ENCODE measurements at places on chromosomes 6 and 20.

DNA sequence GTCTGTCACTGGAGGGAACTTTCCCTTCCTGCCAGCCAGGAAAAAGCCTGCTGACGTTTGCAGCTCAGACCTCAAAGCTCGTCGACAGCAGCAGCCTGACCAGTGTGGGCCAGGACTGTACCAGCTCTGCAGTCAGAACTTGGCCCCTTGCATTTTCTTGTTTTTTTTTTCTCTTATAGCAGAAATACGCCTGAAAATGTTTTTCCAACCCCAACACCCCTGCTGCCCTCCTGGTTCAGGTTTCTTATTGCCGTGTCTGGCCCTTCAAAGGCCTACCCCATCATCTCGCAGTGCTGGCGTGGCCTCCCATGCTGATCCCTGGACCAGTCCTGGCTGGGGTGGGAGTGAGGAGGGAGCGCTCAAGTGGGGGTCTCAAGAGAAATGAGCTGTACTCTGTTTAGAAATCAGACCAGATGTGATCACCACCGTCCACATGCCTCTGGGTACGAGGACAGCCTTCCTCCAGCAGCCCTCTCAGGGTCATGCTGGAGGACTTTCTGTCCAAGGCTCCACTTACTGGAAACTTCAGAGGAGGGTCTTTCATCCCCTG lies 169.0 kb downstream of the FOXC1 start:
- no peak for DNase-seq

GRCh38 chr6:63598049-63599036 lies 26.1 kb downstream of the LOC128125822 start:
- peak; percentile 51 for DNase-seq

- DNase-seq: no peak
Measured at GRCh38 chr6:149895048-149895590, 2.8 kb downstream of the RAET1E start.

DNA sequence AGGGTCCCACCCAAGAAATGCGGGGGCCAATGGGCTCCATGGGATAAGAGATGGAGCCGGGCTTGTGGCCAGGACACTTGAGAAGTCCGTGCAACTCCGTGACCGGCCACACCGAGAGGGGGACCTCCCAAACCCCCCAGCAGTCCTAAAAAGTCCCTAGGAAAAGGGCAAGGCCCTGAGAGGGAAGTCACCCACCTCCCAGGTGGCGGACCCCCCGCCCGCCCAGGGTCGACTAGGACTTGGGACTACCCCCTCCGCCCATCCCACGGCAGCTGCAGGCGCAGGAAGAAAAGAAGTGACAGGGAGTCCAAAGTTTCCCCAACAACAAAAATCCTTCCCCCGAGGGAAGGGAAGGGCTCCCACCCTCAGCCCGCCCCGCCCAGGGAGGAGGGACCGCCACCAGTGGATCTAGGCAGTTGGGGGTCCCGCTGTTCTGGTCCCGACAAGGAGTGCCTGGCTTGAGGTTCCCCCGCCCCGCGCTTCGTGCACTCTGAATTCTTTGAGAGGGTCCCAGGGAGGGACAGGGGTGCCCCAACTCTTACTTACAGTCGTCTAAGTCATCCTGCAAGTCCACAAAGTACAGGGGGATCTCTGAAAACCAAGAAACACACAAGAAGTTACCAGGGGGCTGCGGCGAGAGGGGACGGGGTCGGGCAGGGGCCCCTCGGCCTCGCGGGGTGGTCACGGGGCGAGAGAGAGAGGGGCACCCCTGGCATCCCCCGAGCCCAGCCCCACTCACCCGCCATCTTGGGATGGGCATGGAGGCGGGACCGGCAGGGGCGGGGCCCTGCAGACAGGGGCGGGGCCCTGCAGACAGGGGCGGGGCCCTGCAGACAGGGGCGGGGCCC lies 611 bp upstream of the RAB22A start:
- DNase-seq: no peak

GRCh38 chr6:54111341-54112045 lies at the start of gene MLIP:
MLIP (plus strand) TSS chr6:54111443; CDS start chr6:54111480, 37 bp downstream.
- DNase-seq: no peak
